ENCODE measurements at places on chromosomes 3 and 15.
A peak's percentile ranks its signal among the peaks of the same experiment; 100 is the strongest.

DNA sequence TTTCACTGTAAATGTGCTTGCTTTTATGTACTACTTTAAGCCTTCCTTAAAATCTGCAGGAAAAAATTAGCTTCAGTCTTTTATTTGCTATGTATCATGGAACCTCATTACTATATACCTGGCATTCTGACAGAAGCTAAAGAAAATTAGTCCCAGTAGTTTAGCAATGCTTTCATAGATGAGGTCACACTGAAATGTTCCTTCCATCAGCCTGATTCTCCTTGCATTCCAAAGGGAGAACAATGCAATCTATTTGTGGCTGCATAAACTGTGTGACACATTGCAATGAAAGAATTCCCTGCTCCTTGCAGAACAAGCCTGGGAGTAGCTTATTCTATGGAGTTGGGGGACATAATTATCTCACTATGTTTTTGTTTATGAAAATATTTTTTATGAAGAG, 691.5 kb upstream of the ARPP21 start:
- no peak for DNase-seq

GRCh38 chr3:170977949-170978745, 48.4 kb downstream of the SLC2A2 start:
- no peak for DNase-seq

DNA sequence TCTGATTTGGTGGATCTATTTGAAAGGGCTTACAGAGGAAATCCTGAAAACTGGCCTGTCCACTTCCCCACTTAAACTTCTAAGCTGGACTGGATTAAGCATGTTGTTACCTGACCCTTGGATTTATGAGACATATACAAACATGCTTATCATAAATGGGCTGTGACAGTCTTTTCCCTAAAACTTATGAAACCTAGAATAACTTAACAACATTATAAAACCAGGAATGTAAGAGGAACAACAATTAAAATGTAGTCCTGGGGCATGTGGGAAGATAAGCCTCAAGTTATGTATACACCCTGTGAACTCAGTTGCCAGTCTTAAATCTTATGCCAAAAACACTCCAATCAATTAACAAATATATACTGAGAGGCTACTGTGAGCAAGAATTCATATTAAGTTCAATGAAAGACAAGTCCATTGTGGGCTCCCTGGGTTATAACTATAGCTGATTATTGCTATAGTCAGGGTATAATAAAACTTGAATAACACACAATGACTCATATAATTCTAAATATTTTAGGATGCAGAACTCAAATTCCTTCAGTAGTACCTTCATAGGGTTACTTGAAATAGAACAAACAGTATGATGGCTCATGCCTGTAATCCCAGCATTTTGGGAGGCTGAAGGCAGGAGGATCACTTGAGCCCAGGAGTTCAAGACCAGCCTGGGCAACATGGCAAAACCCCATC, 87.2 kb upstream of the PPIB start:
- DNase-seq, result peak; percentile 16

GRCh38 chr3:127816783-127817405, 5.4 kb downstream of the MGLL start:
- DNase-seq, result no peak

DNA sequence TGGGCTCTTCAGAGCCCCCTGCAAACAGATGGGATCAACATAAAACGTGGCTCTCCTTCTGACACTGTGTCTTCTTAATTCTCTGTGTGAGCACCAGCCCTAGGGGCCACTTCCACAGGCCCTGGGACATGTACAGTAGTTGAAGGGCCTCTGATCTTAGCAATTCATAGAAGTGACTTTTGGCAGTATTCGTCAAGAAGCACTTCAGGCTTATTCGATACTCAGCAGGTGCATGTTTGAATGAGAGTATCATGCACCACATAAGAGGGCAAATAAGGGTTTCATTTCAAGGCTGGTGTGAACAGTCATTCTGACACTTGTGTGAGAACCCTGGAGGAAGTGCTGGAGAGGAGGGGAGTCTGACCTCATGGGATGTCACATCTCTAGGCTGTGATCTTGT, 113.9 kb downstream of the GABRG3 start:
- no peak for DNase-seq

- no peak for DNase-seq
Measured at GRCh38 chr15:39213385-39213840, 367.5 kb upstream of the THBS1 start.

- DNase-seq, result no peak
Measured at GRCh38 chr3:102024270-102024904, 175.1 kb downstream of the NFKBIZ start.

GRCh38 chr3:12198301-12198700, 39.6 kb upstream of the TIMP4 start:
- DNase-seq, result peak; percentile 15

GRCh38 chr3:133749427-133750258, 3.5 kb downstream of the TF start:
- no peak for DNase-seq

DNA sequence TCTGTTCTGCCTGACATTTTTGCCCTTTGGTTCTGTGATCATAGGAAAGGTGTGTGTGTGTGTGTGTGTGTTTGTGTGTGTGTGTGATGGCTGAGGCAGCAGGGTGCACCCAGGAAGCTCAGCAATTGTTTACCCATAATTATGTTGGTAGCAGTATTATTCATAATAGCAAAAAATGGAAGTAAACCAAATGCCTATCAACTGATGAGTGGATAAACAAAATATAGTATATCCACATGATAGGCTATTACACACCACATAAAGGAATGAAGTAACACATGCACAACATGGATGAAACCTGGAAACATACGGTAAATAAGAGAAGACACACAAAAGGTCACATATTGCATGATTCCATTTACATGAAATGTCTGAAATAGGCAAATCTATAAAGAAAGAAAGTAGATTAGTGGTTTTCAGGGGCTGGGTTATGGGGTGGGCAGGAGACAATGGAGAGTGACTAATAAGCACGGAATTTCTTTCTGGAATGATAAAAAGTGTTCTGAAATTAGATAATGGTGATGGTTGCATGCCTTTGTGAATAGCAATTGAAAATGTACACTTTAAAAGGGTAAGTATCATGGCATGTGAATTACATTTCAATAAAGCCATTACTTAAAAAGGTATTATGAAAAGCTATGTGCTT, 167.2 kb downstream of the POLR2M start:
- peak; percentile 52 for DNase-seq

DNA sequence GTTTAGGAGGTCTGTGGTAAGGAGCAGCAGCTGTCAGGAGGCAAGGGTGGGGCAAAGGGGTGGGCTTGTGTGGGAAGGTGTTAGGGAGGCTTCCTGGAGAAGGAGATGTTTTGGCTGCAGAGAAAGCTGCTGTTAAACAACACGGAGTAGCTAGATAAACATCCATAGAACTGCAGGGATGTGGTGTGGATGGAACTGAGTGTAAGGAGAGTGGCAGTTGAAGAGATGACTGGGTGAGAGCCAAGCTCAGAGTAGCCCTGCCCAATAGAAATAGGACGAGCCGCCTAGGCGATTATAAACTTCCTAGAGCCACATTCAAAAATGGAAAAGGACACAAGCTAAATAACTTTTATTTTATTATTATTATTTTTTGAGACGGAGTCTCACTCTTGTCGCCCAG, 19.9 kb downstream of the RPLP1 start:
- no peak for DNase-seq

DNA sequence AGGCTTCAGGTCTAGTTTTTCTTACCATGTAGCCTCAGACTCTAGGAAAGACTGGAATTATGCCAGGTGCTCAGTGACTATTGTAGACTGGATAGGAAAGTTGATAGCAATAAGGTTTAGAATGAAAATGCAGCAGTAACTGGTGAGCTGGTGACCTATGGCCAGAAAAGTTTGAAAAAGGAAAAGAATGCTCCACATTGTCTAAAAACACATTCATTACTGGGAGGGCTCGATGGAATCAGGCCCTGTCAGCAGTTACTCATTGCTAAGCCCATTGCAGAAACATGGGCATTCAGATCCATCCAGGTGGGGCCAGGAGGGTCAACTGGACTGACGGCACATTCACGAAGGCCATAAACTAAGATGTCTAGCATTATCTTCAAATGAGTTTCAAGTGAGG, 8.7 kb upstream of the MBNL1 start:
- DNase-seq, result no peak

DNA sequence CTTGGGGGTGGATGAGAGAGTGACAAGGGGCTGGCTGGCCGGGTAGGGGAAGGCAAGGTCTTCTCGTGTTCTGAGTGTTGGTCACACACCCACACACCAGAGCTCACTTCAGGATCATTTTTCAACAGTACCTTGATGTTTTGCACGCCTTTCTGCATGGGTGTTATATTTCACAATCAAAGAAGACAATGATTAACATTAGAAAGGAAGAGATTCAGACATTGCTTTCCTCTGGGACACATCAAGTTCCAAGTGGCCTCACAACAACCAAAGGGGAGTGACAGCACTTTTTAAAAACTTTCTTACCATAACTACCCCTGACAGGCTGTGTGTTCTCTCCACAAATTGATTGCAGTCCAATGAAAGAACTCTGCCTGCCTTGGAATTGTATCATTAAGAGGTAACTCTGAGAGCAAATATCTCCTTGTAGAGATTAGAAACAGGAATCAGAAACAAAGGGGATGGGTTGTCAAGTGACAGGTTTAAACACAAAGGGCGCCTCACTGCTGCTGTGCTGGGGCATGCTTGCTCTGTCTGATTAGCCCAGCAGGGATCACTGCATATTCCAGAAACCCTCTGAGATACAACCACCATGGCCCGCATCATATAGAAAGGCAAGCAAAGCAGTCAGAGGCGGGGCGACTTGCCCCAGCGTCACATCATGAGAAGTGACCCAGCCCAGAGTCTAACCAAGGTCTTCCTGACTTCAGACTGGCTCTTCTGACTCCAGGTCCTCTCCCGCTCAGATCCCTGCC, 230.8 kb downstream of the FEZF2 start:
- DNase-seq, result no peak

- no peak for DNase-seq
Measured at GRCh38 chr3:150107429-150108175, 136.9 kb upstream of the PFN2 start.

DNA sequence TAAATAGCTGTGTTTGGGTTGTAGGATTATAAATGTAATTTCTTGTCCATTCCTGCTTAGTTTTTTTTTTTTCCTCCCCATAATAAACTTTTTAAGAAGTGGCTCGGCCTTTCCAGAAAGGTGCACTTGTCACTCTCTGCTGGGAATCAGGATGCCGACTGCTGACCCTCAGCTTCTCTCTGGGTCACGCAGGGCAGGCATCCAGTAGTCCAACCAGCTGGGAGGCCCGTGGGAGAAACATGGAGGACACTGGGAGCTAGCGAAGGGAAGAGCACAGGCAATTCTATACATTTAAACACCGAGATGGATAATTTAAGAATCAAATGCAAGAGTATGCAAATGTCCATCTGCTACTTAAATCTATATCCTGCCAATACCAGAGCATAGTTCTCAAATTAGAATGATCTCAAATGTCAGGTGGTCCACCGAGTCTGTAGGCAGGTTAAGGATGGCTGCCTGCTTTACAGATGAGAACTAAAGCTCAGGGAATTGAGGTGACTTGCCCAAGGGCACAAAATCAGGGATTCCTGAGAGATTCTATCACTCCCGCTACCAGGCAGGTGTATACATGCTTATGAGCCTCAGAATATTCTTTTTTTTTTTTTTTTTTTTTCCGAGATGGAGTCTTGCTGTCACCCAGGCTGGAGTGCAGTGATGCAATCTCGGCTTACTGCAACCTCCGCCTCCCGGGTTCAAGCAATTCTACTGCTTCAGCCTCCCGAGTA, 64.5 kb downstream of the DAPK2 start:
- peak; percentile 88 for DNase-seq

DNA sequence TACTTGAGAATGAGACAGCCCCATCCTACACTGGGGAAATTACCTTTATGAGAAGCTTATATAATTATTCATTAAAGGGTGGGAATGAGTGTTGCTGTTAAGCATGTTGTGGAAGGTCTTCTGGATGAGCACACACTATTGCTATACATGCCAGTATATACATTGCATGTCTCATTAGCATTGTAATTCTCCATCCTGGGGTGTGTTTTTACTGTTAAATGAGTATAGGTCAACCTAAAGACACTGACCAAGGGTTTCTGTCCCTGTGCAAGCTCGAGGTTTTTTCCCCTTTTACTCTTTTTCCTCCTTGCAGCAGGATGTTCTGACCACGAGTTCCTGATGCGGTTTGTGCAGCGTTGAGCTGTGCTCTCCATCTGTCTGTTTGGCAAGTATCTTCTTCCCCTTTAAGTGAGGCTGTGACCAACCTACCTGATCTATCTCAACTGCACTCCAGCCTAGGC, 7.2 kb upstream of the IVD start:
- DNase-seq, result no peak

DNA sequence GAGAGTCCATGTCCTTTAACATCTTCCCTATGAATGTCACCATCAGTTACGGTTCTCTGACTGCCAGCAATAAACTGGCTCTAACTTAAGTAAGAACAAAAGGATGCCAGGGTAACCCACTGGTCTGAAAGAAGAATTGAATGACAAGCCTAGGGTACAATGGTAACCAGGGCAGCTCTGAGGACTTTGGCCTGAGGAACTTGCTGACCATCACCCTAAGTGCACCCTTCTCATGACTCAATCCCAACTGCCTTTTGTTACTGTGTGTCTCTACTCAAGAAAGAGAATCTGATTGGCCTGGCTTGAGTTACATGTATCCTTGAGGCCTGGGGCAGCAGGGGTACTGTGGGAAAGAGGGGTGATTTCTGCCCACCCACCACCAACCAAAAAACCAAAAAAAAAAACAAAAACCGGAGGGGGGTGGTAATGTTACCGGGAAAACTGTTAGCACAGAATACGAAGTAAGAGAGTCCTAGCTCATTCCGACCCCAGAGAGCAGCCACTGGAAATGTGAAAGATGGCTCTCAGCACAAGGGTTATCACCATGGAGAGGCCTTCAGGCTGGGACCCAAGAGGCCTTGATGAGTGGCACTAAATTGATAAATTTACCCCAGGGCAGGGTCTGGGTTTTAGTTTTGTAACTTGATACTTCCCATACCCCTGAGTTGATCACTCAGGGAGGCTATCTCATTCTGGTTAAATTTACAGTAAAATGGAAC, 9.3 kb upstream of the SLC28A1 start:
- no peak for DNase-seq

GRCh38 chr3:72011485-72011884, 226.5 kb upstream of the PROK2 start:
- DNase-seq, result no peak

- DNase-seq, result no peak
Measured at GRCh38 chr3:13594146-13594545, 45.2 kb downstream of the FBLN2 start.

- no peak for DNase-seq
Measured at GRCh38 chr15:51103330-51103729, 8.6 kb upstream of the TNFAIP8L3 start.

DNA sequence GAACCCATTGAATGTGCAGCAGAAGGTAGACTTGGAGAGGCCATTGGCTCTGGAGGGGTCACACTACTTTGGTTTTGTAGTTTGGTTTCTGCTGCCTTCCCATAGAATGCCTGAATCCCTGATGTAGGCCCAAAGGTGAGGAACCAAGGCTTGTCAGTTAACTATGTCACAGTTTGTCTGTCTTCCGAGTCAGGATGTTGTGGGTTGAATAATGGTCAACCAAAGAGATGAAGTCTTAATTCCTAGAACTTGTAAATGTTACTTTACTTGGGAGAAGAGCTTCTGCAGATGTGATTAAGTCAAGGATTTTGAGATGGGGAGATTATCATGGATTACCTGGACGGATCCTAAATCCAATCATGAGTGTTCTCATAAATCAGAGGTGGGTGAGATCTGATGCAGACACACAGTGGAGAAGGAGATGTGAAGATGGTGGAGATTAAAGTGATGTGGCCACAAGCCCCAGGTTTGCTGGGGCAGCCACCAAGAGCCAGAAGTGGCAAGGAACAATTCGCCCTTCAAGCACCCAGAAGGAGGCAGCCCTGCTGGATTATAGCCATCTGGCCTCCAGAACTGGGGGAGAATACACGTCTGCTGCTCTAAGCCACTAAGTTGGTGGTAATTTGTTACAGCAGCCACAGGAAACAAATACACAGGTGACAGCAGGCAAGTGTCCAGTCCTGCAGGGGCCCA, 2.3 kb upstream of the CCR8 start:
- no peak for DNase-seq
